Naive thymus-derived CD4-positive, alpha-beta T cell (primary cell): ENCODE measurements at places on chromosomes 11 and 22.
A peak's percentile ranks its signal among the peaks of the same experiment; 100 is the strongest.

GRCh38 chr11:132994966-132995365 lies 537.3 kb downstream of the OPCML start:
- DNase-seq: no peak
- no peaks in the 10 kb centered on the region for H3K4me1 ChIP-seq
- no peak overlapping the region for H3K27ac ChIP-seq
- H3K4me3 ChIP-seq: no peak overlapping the region
- H3K27me3 ChIP-seq: no peaks in the 10 kb centered on the region

DNA sequence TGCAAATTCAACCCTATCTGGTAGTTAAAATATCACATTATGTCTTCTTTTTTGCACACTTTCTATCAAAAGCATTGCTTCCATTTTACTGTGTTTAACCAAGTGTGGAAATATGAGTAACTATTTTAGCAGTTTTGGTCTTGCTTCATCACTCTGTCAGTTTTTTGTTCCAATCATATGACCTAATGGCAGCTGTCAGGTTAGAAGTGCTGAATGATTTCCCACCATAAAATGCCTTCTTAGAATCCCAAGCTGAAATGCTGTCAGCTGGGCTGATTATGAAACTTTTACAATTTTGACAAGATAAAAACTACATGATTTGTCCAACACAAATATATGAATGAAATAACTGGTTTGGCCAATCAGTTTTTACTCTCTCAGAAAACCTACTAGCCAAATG lies 1654.6 kb upstream of the RAG2 start:
- DNase-seq: no peak
- no peak overlapping the region for H3K27ac ChIP-seq
- no peaks in the 10 kb centered on the region for H3K36me3 ChIP-seq
- no peaks in the 10 kb centered on the region for H3K4me1 ChIP-seq

DNA sequence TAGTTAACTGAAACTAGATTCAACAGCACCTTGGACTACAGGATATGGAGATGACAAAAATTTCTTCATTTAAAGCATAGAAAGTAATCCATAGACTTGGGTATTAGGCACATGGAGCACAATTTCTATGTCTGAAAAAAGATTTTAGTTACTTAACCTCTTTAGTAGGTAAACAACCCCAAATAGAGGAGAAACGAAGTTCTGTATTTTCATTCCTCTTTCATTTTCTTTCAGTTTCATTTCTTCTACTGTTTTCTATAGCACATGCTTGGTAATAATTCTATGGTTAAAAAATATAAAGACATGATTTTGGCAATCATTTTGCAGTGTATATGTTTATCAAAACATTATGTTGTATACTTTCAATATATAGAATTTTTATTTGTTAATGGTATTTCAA lies 99.5 kb downstream of the CASP12 start:
- no peaks in the 10 kb centered on the region for H3K4me1 ChIP-seq
- H3K4me3 ChIP-seq: peak overlapping the region; percentile 45
- peak overlapping the region; percentile 34 for H3K27ac ChIP-seq
- DNase-seq: no peak

DNA sequence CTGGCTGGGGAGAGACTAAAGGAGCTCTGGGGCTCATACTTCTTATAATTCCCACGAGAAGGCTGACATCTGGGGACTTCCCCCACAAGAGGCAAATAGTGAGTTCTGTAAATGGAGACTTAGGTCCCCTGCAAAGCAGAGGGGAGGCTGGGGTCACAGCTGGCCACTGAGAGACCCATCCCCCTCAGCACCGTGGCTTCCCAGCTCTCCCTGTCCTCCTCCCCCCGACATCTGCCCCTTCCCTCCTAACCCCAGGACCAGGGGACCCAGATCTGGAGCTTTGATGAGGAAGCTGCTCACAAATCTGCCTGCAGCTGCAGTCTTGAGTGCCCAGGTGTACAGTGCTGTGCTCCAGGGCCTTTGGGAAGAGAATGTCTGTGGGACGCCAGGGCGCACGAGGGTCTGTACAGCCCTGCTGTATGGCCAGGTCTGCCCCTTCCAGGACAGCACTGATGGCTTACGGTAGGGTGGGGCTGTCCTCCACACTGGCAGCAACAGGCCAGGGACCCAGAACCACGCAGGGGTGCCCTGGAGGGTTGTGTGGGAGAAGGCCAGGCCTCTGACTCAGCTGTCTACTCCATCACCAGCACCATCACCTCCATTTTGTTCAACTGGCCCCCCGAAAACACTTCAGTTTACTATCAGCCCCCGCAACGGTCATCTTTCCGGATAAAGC lies 1.1 kb downstream of the RGL4 start:
- H3K36me3 ChIP-seq: peaks cover 25% of the 10 kb centered on the region
- DNase-seq: no peak
- no peak overlapping the region for H3K27ac ChIP-seq
- H3K27me3 ChIP-seq: no peaks in the 10 kb centered on the region
- H3K4me1 ChIP-seq: peaks cover 23% of the 10 kb centered on the region
- no peak overlapping the region for H3K4me3 ChIP-seq

- peak overlapping the region; percentile 73 for H3K27ac ChIP-seq
- peak overlapping the region; percentile 81 for H3K4me3 ChIP-seq
- no peak for DNase-seq
- H3K4me1 ChIP-seq: peaks cover 49% of the 10 kb centered on the region
- no peaks in the 10 kb centered on the region for H3K27me3 ChIP-seq
- no peaks in the 10 kb centered on the region for H3K36me3 ChIP-seq
These were observed 1.6 kb downstream of the CPT1A start for GRCh38 chr11:68839911-68840641.

GRCh38 chr11:31449040-31449439 lies 60.4 kb downstream of the IMMP1L start:
- no peak for DNase-seq
- no peaks in the 10 kb centered on the region for H3K4me1 ChIP-seq
- H3K27me3 ChIP-seq: no peaks in the 10 kb centered on the region
- no peaks in the 10 kb centered on the region for H3K36me3 ChIP-seq

GRCh38 chr11:64842851-64843685 lies 1.4 kb downstream of the CDC42BPG start:
- H3K4me3 ChIP-seq: no peak overlapping the region
- no peak for DNase-seq
- H3K27me3 ChIP-seq: no peaks in the 10 kb centered on the region
- no peak overlapping the region for H3K27ac ChIP-seq

GRCh38 chr11:75563978-75564552 lies 2.0 kb downstream of the SERPINH1 start:
- no peak overlapping the region for H3K4me3 ChIP-seq
- H3K4me1 ChIP-seq: peaks cover 22% of the 10 kb centered on the region
- H3K27ac ChIP-seq: peak overlapping the region; percentile 86

- no peak overlapping the region for H3K4me3 ChIP-seq
- no peaks in the 10 kb centered on the region for H3K36me3 ChIP-seq
- no peak for DNase-seq
- no peaks in the 10 kb centered on the region for H3K27me3 ChIP-seq
- no peak overlapping the region for H3K27ac ChIP-seq
- H3K4me1 ChIP-seq: peaks cover 4% of the 10 kb centered on the region
These were observed 56.0 kb downstream of the ACER3 start for GRCh38 chr11:76916712-76917111.

DNA sequence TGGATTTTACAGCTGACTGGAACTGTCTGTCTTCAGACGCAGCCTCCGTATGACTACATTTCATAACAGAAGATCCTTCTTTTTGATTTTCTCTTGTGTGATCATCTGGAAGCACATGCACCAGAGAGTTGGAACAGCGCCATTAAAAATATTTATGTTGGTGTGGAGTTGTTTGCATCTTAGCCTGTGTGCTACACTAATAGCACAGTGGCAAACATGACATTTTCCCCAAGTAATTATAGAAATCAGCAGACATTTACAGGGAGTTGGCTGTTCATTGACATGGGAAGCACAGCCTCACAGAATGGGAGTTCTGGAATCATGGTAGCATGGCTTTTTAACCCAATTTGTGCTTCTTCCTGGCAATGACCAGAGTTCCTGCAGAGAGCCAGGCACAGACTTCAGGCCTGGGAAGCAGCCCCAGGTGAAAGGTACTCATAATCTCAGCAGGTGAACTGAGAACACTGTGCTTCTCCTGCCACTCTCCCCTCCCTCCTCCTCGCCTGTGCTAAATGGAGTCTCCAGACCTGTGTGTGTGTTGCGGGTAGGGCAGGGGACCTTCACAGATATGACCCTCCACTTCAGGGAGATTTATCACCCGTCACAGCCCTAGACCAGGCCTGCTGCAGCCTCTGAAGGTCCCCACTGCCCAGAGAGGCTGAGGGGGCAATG lies 82.8 kb upstream of the PLET1 start:
- H3K27ac ChIP-seq: no peak overlapping the region
- H3K36me3 ChIP-seq: no peaks in the 10 kb centered on the region
- H3K27me3 ChIP-seq: no peaks in the 10 kb centered on the region
- no peak overlapping the region for H3K4me3 ChIP-seq

GRCh38 chr11:95918056-95918455 lies 5.9 kb downstream of the MTMR2 start:
- H3K36me3 ChIP-seq: no peaks in the 10 kb centered on the region
- no peaks in the 10 kb centered on the region for H3K4me1 ChIP-seq
- H3K27ac ChIP-seq: no peak overlapping the region
- no peaks in the 10 kb centered on the region for H3K27me3 ChIP-seq
- H3K4me3 ChIP-seq: no peak overlapping the region

DNA sequence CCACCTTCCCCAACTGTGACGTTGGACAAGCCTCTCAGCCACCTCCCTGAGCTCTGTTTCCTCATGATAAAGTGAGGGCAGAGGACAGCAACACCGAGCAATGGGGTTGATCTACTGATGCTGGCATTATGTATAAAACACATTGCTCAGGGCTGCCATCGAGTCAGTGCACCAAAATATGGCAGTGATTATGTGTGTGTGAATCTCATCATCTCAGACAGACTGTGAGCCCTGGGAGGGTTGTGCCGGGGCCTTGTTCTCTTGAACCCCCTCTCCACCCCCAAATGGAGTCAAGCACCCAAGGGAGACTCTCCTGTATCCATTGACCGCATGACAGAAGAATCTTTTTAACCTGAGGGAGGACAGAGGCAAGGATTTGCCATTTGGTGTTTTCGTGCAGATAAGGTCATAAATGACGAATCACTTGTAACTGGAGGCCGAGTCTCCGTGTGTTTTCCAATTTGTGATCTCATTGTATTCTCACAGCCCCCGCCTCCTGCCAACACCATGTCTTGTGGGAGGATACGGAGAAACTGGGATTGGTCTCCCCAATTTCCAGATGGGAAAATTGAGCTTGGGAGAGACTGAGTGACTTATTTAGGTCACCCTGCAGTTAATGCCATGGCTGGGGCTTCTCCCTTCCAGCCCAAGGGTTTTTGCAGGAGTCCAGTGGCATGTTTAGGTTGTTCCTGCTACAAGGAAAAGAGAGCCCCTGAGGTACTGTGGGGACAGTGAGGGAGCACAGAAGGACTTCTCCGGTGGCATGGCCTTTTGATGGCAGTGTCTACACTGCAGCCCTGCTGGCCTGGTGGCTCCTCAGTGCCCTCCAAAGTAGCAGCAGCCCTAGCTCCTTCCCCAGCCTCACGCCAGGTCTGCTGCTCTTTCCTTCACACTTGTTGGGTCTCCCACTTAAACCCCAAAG lies 52.4 kb downstream of the CHRDL2 start:
- DNase-seq: no peak
- H3K36me3 ChIP-seq: no peaks in the 10 kb centered on the region
- no peak overlapping the region for H3K4me3 ChIP-seq
- H3K4me1 ChIP-seq: no peaks in the 10 kb centered on the region
- H3K27me3 ChIP-seq: no peaks in the 10 kb centered on the region
- no peak overlapping the region for H3K27ac ChIP-seq

DNA sequence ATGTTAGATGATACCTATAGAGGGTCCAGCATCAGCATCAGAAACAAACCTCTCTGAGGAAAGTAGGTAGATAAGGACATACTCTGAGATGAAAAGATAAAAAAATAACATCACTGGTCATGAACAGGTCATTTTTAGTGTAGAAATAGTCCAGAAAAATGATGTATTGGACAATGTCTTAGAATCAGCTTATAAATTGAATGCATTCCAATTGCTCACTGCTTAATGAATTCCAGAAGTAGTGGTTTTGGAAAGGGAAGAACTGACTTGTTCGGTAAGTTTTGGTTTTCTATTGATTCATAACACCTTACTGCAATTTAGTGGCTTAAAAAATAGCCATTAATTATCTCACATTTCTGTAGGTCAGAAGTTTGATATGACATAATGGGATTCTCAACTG lies 929.5 kb upstream of the CCDC90B start:
- no peak overlapping the region for H3K4me3 ChIP-seq
- no peaks in the 10 kb centered on the region for H3K27me3 ChIP-seq
- H3K36me3 ChIP-seq: no peaks in the 10 kb centered on the region

GRCh38 chr11:6022956-6023355 lies 7.6 kb downstream of the OR56A1 start:
- H3K36me3 ChIP-seq: no peaks in the 10 kb centered on the region
- no peaks in the 10 kb centered on the region for H3K27me3 ChIP-seq
- DNase-seq: no peak
- no peaks in the 10 kb centered on the region for H3K4me1 ChIP-seq
- no peak overlapping the region for H3K27ac ChIP-seq

DNA sequence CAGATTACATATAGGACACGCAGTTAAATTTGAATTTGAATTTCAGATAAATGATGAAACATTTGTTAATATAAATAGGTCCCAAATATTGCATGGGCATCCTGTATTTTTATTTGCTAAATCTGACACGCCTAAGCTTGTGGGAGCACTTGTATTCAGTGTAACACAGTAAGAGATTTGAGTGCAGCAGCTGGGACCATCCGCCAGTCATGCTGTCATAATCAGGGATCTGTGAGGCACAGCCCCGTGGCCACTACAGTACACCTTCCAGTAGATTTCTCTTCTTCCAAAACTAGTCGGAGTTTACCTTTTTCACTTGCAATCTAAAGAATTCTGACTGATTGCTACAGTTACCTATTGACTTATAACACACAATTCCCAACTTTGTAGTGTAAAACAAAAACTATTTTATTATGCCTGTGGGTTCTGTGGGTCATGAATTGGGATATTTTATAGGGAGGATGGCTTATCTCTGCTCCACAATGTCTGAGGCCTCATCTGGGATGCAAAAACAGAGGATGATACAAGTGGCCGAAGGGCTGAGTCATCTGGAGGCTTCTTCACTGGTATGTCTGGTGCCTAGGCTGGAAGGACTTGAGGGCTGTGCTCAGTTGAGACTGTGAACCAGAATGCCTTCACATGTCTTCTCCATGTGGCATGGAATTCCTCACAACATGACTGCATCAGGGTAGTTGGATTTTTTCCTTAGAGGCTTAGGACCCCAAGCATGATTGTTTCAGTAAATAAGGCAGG lies 74.1 kb downstream of the PRSS23 start:
- H3K27me3 ChIP-seq: no peaks in the 10 kb centered on the region
- H3K4me1 ChIP-seq: no peaks in the 10 kb centered on the region
- no peak overlapping the region for H3K4me3 ChIP-seq
- no peak overlapping the region for H3K27ac ChIP-seq

GRCh38 chr11:76408171-76408965 lies 27.2 kb downstream of the GVQW3 start:
- no peaks in the 10 kb centered on the region for H3K36me3 ChIP-seq
- H3K4me1 ChIP-seq: no peaks in the 10 kb centered on the region
- H3K27ac ChIP-seq: no peak overlapping the region
- H3K27me3 ChIP-seq: no peaks in the 10 kb centered on the region
- DNase-seq: no peak
- H3K4me3 ChIP-seq: no peak overlapping the region
